ENCODE measurements at places on chromosomes 4 and X.

DNA sequence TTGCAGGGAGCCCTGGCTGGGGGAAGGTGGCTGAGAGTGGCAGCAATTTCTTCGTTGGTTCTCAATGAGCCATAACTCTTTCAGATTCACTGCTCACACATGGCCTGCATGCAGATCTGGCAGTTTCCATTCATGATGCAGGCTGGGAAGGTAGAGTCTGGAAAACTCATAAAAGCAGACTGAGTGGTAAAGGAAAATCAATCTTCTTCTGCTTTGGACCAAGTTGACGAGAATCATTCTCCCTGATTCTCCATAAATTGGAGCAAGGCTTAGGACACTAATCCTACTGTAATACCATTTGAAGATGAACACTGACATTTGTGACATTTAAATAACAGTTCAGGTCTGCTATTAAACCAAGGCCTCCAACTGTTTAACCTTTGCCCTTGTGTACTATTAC, 35.3 kb upstream of the HAND2 start:
- DNase-seq: no peak

DNA sequence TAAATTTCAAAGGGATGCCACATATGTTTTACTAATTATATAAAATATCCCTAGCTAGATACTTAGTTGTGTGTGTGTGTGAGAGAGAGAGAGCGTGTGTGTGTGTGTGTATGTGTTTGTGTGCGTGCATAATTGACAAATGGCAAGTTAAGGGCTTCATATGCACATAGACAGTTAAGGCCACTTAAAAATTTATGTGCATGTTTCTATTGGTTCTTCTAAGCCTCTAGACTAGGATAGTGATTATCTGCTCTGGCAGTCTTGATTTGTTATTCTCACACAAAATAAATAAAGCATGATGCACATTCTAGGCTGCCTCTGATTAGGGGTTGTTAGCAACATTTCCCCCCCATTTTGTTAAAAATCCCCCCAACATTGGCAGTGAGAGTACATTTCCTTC, 279.0 kb upstream of the TAPT1 start:
- DNase-seq: no peak

DNA sequence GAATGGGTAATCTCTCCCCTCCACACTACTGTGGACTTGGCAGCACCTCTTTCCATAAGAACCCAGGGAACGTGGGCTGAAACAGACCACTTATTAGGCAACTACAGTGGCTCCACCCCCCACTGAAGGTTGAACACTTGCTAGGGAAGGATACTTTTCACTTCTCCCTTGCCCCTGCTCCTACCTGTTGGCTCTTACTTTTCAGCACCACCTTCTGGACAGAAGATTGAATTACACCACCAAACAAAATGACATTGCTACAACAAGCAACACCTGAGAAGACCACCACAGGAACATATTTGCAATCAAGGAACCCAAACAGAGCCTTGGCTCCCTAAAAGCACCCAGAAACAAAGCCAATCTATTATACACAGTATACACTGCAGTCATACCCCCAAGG, 132.1 kb upstream of the CXCL13 start:
- no peak for DNase-seq

- peak; percentile 23 for DNase-seq
These were observed 139.2 kb downstream of the NWD2 start for GRCh38 chr4:37383579-37384229.

DNA sequence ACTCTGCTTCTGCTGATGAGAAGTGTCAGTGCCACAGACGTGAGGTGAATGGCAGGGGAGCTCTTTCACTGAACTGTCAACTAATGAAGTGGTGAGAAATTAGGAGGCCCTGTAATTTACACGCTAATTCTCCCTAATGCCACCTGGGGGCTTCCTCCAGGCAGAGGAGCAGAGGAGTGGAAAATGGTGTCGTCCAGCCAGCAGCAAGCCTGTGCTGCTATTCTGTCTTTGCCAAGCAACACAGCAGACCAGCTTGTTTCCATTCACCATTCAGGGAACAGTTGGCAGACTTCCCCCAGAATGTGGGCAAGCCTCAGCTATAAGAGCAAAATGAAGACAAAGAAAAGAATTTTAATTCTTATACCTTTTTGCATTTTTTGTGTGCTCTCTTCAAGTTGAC, 245.2 kb upstream of the TET2 start:
- no peak for DNase-seq

- DNase-seq: peak; percentile 73
These were observed 69.6 kb upstream of the MTNR1A start for GRCh38 chr4:186624951-186625350.

DNA sequence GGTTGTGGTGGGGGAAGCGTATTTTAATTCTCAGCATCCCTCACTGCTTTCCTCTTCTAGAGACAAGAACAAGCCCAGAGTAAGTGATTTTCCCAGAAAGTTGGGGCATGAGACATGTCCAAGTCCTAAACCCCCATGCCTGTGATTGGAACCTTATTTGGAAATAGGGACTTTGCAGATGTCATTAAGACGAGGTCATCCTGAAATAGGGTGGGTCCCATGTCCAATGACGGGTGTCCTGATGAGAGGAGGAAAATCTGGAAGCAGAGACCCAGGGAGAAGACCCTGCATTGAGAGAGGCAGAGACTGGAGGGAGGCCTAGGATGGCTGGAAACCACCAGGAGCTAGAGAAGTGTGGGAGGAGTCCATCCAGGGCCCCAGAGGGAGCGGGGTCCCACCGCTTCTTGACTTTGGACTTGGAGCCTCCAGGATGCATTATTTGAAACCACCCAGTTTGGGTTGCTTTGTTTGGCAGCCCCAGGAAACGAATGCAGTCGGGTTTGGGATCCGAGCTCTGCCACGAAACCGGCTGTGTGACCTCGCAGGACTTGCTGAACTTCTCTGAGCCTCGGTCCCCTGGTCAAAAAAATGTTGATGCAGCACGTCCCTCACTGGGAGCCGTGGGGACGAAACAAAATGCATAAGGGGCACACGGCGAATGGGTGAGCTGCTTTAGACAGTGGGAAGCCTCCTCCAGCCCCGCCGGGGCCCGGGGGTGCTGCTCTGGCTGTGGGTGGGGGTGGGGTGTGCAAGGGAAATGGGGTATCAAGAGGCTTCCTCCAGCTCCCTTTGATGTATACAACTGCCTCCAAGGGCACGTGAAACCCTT, 113.9 kb downstream of the CPZ start:
- DNase-seq: no peak

- no peak for DNase-seq
These were observed 7.5 kb downstream of the PPEF1 start for GRCh38 chrX:18714910-18715309.

GRCh38 chrX:122154019-122154418, 1030.1 kb upstream of the GRIA3 start:
- no peak for DNase-seq

DNA sequence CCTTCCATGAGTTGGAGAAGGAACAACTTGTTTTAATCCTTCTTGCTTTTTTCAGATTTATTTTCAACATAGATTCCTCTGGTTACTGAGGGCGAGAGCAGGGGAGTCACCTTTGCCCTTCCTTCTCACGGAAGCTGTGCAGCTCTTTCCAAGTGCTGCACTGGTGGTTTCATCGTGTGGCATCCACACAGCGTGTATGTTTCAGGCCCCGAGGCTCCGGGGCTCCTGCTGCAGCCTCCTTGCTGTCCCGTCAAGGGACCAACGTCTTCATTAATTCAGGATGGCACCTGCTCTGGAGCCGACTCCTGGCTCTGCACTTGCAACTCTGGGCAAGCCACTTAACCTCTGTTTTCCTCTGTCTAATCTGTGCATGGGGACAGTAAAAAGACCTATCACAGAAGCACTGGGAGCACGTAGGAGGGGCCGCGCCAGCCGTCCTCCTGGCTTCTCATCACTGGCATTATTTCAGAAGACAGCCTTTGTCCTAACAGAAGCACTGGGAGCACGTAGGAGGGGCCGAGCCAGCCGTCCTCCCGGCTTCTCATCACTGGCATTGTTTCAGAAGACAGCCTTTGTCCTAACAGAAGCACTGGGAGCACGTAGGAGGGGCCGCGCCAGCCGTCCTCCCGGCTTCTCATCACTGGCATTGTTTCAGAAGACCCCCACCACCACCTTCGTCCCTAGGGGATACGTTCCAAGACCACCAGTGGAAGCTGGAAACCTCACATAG, 117.8 kb upstream of the NKX1-1 start:
- DNase-seq: no peak

- no peak for DNase-seq
These were observed 804 bp upstream of the GC start for GRCh38 chr4:71784569-71785197.

DNA sequence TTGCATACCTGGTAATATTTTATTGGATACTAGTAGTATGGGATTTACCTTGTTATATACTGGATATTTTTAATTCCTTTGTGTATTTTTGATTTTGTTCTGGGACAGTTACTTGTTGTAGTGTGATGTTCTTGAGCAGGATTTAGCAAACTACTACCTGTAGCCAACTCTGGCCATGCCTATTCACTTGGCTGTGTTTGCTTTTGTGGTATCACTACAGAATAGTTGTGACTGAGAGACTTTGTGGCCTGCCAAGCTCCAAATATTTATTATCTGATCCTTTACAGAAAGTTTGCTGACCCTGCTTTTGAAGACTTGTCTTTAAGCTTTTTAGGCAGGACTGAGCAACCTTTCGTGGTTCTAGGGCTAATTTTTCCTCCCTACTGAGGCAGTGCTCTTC, 17.8 kb downstream of the ZCCHC4 start:
- DNase-seq: no peak

GRCh38 chr4:24174602-24175001, 284.8 kb upstream of the PPARGC1A start:
- no peak for DNase-seq

GRCh38 chr4:48361012-48361400, 19.7 kb downstream of the SLAIN2 start:
- no peak for DNase-seq

GRCh38 chr4:168118116-168118655, 25.8 kb downstream of the ANXA10 start:
- DNase-seq: no peak

- DNase-seq: no peak
These were observed 142.0 kb downstream of the RTL3 start for GRCh38 chrX:78517124-78517523.

DNA sequence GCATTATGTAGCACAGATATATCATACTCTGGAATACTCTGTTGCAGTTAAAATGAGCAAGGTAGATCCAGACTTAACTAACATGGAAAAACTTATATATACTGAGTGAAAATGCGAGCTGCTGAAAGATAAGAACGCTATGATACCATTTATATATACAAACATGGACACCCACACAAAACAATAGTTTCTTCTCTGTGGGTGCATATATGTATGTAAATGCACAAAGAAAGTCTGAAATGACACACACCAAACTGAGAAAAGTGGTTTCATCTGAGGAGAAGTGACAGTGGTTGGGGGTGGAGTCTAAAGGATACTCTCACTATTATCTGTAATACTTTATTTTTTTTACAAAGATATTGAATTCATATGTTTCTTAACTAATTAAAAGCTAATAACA, 12.2 kb upstream of the FGF2 start:
- no peak for DNase-seq

DNA sequence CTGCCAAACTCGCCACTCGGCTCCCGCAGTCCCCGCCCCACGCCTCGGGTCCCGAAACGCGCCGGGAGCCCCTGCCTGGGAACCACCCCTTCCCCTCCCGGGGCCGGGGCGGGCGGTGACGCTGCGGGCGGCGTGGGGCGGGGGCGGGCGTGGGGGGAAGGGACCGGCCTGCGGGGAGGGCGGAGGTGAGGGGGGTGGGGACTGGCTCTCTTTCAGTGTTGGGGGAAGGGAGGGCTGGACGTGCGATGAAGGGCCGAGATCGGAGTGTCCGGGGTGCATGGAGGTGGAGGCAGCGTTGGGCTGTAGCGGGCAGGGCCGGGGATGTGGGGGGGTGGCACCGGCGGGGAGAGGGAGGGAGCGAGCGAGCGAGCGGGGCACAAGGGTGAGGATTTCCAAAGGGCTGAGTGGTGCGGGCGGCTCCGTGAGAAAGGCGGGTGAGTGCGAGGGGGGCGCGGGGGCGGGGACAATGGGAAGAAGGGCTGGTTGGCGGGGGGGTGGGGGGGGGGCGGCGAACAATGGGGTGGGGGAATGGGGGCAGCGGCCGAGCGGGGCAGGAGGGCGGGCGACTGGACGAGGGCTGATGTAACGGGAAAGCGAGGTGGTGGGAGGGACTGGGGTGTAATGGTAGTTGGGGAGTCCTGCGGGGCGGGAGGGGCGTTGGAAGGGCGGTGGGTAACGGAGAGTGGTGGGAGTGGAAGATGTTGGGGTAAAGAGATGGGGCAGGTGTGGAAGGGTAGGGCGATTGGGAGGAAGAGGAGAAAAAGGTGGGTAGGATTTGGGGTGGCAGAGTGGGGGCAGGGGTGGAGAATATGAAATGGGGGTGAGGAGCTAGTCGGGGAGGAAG, 578 bp downstream of the DCUN1D4 start:
- DNase-seq: peak; percentile 15

DNA sequence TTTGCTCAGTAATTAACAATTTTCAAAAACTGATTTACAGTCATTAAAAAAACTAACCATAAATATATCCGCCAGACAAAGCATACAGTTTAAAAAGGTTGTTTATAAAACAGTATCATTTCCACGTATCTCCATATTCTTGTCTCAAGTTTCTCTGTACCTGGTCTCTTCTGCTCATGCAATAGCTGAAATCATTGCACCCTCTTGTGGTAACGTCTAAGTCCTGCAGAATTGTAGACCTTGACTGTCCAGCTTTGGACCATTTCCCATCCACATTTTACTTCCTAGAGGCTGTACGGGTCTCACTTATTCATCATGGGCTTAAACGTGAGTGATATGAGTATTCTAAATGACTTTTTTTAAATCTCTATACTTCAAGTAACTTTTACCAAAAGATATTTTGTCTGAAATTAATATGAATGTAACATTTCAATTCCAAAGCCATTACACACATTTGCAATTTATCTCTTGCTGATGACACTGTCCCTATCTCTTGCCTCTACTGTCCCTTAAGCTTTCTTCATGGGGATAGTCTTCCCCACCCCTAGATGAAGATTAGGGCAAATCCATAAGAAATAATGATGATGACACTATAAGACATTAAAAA, 118.5 kb downstream of the BTC start:
- DNase-seq: peak; percentile 20

DNA sequence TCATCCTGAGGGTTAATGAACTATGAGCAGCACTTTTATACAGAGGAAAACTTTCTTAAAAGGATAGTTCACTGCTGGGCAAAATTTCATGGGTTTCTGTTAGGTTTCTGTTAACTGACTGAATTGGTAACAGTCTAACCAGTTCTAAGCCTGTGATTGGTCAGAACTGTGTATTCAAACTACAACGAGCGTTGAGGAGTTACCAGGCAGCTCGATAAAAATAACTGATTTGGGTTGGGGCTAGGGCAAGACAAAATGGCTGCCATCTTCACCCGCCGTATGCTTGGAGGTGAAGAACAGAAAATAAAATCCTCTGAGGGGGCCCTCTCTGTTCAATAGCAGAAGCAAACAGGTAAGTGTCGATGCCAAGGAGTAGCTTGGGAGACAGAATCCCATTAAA, 22.0 kb downstream of the FAM133A start:
- DNase-seq: no peak

Data from HTR-8/SVneo (cell line).